ENCODE measurements at places on chromosomes 12 and 14. TPM values are rescaled to one million over a fixed set of nuclear protein-coding genes. Genes with fewer than 3 reads are reported as not detected.

DNA sequence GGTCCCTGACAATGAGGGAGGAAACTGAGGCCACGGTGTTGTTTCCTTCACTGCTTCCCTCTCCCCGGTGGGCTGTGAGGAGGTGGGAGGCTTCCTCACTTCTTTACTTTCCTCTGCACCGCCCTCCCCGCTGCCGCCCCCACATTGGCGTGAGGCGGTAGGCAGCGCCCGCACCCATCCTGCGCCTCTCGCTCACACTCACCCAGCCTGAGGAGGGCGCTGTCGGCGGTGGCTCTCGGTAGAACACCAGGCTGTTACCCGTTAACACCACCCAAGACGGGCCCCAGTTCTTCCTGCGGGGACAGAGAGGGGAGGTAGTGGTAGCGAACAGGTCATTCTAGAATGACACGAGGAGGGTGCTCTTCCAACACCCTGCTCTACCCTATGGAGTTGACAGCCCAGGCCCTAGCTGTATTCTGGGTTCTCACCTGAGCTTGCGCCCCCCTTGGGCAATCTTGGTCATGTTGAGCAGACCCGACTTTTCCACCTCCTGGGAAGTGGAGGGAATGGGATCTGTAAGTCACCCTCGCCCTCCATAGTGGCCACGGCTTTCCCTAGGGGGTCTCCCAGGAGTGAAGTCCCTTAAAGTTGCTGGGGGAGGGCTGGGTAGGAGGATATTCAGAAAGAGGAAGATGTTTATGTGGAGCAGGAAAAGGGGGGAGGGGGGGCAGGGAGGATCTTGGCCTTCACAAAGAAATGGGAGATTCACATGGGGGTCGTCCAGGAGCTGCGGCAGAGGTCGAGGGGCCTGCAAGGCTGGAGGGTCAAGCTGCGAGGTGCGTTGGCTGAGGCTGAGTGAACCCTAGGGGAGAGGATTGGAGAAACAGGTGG, 3.3 kb downstream of the ARHGAP9 start:
- no peak overlapping the region for H3K27ac ChIP-seq
- no peak for DNase-seq
- peaks cover 50% of the 10 kb centered on the region for H3K27me3 ChIP-seq
- peaks cover 26% of the 10 kb centered on the region for H3K4me1 ChIP-seq

DNA sequence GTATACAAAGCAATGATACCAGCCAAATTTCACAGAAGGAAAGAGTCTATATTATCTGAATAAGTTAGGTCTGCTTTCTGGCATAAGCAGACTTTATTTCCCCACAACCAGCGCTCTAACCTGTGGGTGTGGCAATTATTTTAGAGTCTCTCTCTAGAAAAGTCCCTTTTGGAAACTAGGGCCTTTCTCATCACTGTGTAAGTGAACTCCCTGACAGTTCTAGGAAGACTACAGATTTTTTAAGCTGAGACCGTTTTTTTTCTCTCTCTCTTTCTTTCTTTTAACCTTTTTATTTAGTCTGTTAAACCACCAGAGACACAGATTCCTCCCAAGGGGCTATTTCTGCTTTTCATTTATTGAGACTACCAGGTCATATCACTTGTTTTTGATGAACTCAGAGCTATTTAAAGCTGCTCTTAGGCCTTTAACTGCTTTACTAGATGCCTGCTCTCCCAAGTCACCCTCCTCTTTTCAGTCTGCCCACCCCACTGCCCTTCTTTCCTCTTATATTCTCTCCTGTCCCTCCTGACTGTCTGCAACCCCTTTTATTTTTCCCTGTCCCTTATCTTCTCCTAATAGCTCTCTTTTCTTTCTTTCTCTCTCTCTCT, 69.2 kb upstream of the ARHGAP5 start:
- H3K27ac ChIP-seq = no peak overlapping the region
- no peaks in the 10 kb centered on the region for H3K36me3 ChIP-seq
- H3K27me3 ChIP-seq = peaks cover 34% of the 10 kb centered on the region
- H3K4me1 ChIP-seq = peaks cover 45% of the 10 kb centered on the region

- H3K27ac ChIP-seq = no peak overlapping the region
- no peaks in the 10 kb centered on the region for H3K27me3 ChIP-seq
- no peaks in the 10 kb centered on the region for H3K4me1 ChIP-seq
- no peak overlapping the region for H3K4me3 ChIP-seq
Observed at GRCh38 chr12:34107781-34108404, 85.6 kb downstream of the ALG10 start.

- peaks cover 10% of the 10 kb centered on the region for H3K27me3 ChIP-seq
- H3K36me3 ChIP-seq = no peaks in the 10 kb centered on the region
- H3K4me1 ChIP-seq = peaks cover 72% of the 10 kb centered on the region
- H3K27ac ChIP-seq = peak overlapping the region; percentile 76
- H3K4me3 ChIP-seq = peak overlapping the region; percentile 80
- DNase-seq = peak; percentile 72
Observed at GRCh38 chr12:124685689-124686369, 118.4 kb upstream of the NCOR2 start.

- H3K27ac ChIP-seq = no peak overlapping the region
- H3K4me1 ChIP-seq = no peaks in the 10 kb centered on the region
- H3K36me3 ChIP-seq = no peaks in the 10 kb centered on the region
Observed at GRCh38 chr12:115726691-115727090, 550.8 kb downstream of the MED13L start.

- no peak overlapping the region for H3K4me3 ChIP-seq
- DNase-seq = no peak
- H3K36me3 ChIP-seq = no peaks in the 10 kb centered on the region
Observed at GRCh38 chr12:131000000-131000486, 46.3 kb downstream of the ADGRD1 start.

DNA sequence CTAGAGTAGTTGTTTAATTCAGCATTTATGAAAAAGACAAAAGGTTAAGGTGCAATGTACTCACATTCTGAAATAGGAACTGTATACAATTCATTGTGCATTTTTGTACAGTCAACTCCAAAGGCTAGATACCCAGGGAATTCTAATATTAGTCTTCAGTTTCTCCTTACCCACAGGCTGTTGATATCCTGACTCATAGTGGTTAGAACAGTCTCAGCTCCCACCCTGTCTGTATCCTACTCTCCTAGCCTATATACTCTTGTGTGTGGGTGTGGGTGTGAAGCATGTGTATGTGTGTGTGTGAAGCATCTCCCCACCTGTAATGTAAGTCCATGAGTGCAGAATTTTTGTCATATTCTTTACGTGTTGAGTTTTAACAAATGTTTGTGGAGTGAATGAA, 229.5 kb downstream of the NAV3 start:
- peaks cover 52% of the 10 kb centered on the region for H3K36me3 ChIP-seq
- peaks cover 87% of the 10 kb centered on the region for H3K4me1 ChIP-seq
- H3K4me3 ChIP-seq = no peak overlapping the region
- peak; percentile 45 for DNase-seq

- H3K4me3 ChIP-seq = no peak overlapping the region
- no peak overlapping the region for H3K27ac ChIP-seq
- peak; percentile 53 for DNase-seq
- no peaks in the 10 kb centered on the region for H3K36me3 ChIP-seq
Observed at GRCh38 chr14:58133739-58134138, 18.3 kb downstream of the ARMH4 start.

DNA sequence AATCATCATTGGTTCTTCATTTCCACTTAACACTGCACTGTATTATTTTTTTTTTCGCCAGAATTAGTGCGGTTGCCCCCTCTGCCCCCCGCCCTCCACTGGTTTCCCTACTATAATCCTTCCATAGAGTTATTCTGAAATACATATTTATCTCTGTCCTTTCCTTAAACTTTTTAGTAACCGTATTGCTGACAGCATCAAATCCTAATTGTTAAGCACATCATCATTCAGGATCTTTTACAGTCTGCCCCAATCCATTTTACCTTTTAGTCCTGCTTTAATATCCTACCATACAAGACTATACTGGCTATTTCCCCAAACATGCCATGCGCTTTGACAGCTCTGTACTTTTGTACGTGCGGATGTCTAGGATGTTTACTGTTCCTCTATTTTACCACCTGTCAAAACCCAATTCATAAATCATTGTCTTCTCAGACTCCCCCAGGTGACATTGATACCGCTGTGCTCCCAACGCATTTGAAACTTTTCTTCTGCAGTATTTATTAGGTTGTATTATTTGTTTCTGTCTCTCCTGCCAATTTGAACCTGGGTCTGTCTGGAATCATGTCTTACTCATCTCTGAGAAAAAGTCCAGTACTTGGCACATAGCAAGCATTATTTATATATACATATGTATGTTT, 1.0 kb downstream of the FGFR1OP2 start:
- no peak for DNase-seq
- H3K4me3 ChIP-seq = peak overlapping the region; percentile 96
- peak overlapping the region; percentile 100 for H3K27ac ChIP-seq
- H3K36me3 ChIP-seq = peaks cover 15% of the 10 kb centered on the region
- H3K27me3 ChIP-seq = peaks cover 3% of the 10 kb centered on the region
- peaks cover 73% of the 10 kb centered on the region for H3K4me1 ChIP-seq

- H3K36me3 ChIP-seq = peaks cover 5% of the 10 kb centered on the region
- no peak overlapping the region for H3K4me3 ChIP-seq
- no peaks in the 10 kb centered on the region for H3K4me1 ChIP-seq
- no peak overlapping the region for H3K27ac ChIP-seq
- no peak for DNase-seq
- peaks cover 30% of the 10 kb centered on the region for H3K27me3 ChIP-seq
Observed at GRCh38 chr12:115609347-115609746, 668.1 kb downstream of the MED13L start.

DNA sequence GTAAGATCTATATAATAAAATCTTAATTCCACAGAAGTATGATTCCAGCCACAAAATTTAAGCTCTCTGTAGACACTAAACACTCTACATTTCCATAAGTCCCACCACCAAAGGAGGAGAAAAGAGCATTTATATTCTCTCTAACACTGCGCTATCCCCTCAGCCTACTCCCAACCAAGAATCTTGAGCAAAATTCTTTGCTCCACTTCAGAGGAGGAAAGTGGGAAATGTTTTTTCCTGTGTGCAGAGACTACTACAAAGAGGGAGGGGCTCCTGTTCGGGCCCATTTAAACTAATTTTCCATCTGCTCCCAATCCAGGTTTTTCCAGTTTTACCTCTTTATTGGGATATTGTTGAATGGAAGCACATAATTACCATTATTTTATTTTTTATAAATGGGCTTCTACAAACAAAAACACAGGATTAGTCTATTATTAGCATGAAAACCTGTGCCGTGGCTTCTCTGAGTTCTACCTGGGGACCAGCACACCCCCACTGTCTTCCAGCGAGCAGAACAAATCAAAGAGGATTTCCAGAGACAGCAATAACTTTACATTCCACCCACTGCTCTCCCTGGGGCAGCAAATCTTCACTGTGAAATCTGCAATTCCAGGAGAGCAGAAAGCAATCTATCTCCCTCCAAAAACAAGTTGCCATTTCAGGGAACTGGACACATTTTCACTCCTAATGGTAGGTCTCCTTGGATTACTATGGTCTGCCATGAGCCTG, 174.0 kb downstream of the DAD1 start:
- H3K4me3 ChIP-seq = no peak overlapping the region
- H3K27me3 ChIP-seq = peaks cover 39% of the 10 kb centered on the region
- no peak overlapping the region for H3K27ac ChIP-seq

GRCh38 chr14:94387051-94388026, 1.1 kb downstream of the SERPINA1 start:
- H3K4me1 ChIP-seq = no peaks in the 10 kb centered on the region
- no peak for DNase-seq
- no peaks in the 10 kb centered on the region for H3K36me3 ChIP-seq

DNA sequence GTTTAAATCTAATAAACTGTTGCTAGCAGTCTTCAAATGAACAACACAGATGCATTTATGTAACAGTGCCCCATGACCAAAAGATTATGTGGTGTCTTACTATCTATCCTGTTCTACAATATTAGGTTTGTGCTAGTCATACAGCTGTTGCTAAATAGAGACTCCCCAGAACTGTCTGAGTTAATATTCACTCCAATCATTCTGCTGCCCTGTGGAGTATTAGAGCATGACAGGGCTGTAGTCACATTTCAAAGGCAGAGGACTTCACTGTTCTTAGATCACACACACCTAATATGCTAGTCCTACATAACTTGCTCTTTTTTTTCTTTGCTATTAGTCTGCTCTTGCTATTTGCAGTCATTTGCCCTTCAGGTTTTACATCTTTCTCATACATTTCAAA, 157.6 kb upstream of the MDGA2 start:
- H3K4me1 ChIP-seq = no peaks in the 10 kb centered on the region
- no peaks in the 10 kb centered on the region for H3K27me3 ChIP-seq
- H3K27ac ChIP-seq = no peak overlapping the region
- DNase-seq = no peak

DNA sequence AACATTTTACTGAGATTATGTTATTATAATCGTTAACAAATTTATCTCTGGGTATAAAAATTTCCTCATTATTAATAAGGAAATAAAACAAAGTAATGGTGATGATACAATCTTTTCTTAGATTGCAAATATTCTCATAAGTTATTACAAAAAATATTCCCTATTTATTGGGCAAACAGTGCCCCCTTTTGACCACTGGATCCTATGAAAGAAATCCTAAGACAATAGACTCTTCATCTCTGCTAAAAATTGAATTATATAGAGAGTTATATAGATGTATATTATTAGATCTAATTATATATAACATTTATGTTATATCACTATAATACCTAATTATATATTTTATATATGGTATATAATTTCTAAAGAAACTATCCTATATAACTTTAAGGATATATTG, 94.2 kb upstream of the FGD4 start:
- H3K27me3 ChIP-seq = no peaks in the 10 kb centered on the region
- H3K36me3 ChIP-seq = no peaks in the 10 kb centered on the region
- no peak overlapping the region for H3K4me3 ChIP-seq
- DNase-seq = no peak
- H3K4me1 ChIP-seq = peaks cover 11% of the 10 kb centered on the region
- H3K27ac ChIP-seq = no peak overlapping the region

DNA sequence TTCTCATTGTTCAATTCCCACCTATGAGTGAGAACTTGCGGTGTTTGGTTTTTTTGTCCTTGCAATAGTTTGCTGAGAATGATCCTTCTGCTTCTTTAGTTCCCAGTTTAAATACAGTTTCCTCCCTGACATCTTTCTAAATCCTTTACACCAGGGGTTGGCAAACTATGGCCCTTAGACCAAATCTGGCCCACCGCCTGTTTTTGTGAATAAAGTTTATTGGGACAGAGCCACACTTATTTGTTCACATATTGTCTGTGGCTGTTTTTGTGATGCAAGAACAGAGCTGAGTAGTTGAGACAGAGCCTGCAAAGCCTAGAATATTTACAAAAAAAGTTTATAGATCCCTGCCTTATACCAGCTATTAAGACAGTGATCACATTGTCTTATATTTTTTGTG, 53.7 kb downstream of the SERPINA10 start:
- DNase-seq = no peak
- no peaks in the 10 kb centered on the region for H3K27me3 ChIP-seq
- H3K27ac ChIP-seq = no peak overlapping the region
- no peaks in the 10 kb centered on the region for H3K36me3 ChIP-seq

- no peak for DNase-seq
- H3K27ac ChIP-seq = no peak overlapping the region
- peaks cover 2% of the 10 kb centered on the region for H3K27me3 ChIP-seq
- no peak overlapping the region for H3K4me3 ChIP-seq
Observed at GRCh38 chr14:66442953-66443571, 43.1 kb upstream of the CCDC196 start.

GRCh38 chr14:89811954-89812575, 142.5 kb downstream of the EFCAB11 start:
- no peaks in the 10 kb centered on the region for H3K36me3 ChIP-seq
- no peak overlapping the region for H3K27ac ChIP-seq
- DNase-seq = no peak
- peaks cover 28% of the 10 kb centered on the region for H3K4me1 ChIP-seq
- H3K4me3 ChIP-seq = no peak overlapping the region

The SYNDIG1L gene
- total RNA-seq = not detected

The TRHDE gene
- 84.5 TPM for total RNA-seq

The ADCK1 gene
- 5.7 TPM for total RNA-seq

The BDKRB1 gene
- total RNA-seq = 51.8 TPM

The MORN3 gene
- total RNA-seq = 0.25 TPM

The FAM222A gene
- total RNA-seq = 0.47 TPM
